ENCODE measurements at places on chromosomes 7 and 10.

DNA sequence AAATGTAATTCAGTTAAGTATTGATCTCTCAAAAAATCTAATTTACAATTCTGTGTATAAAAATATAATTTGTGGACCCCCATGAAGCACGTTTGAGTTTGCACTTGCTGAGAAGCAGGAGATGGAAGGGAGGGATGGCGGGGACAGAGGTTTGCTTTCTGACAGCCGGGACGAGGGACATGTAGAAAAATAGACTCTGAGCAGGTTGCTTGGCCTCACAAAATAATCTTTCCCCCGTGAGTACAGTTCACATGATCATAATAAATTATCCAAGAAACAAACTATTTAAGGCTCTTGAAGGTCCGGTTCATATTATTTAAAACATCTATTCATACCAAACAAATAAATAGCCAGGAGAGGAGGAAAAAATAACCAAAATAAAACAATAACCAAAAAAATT lies 10.0 kb downstream of the SHH start:
- DNase-seq = no peak

DNA sequence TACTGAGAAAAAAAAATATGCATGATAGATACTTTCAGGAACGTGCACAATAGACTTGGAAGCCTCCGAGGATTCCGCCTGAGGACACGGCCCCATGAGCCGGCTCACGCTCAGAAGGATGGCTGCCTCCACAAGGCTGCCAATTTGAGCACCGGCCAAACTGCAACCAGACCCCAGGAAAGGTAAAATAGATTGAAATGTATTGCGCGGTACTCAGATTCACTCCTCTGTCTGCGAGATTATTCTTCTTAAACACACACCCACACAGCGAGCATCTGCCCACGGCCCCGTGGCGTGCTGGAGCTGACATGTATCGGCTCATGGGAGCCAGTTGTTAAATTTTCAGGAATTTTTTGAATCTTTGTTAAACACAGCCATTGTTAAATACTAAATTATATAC lies 653.2 kb upstream of the MKI67 start:
- DNase-seq = no peak

DNA sequence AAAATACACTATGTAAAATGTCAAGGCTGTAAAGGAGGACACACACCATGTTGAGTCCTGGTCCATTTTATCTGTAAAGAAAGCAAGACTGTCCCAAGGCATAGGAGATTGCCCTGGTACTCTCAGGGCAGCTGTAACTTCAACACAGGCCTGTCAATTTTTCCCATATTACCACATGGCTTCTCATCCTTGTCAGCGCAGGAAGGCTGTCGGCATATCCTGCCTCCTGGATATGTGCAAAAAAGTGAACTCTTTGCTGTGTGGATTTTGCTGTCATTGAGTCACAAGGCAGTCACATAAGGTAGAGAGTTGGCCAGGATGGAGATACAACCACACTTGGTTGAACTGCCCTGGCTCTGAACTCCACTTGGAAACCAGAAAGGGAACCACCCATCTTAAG lies 8.7 kb downstream of the DUSP5 start:
- no peak for DNase-seq

GRCh38 chr7:141363748-141364147 lies 187.5 kb upstream of the AGK start:
- DNase-seq = no peak

- DNase-seq = no peak
Measured at GRCh38 chr7:30901856-30902255, 9.8 kb upstream of the AQP1 start.

- no peak for DNase-seq
Measured at GRCh38 chr10:123564631-123565030, 101.5 kb upstream of the GPR26 start.

GRCh38 chr10:124453960-124454610 lies 4.2 kb upstream of the NKX1-2 start:
- DNase-seq = no peak

DNA sequence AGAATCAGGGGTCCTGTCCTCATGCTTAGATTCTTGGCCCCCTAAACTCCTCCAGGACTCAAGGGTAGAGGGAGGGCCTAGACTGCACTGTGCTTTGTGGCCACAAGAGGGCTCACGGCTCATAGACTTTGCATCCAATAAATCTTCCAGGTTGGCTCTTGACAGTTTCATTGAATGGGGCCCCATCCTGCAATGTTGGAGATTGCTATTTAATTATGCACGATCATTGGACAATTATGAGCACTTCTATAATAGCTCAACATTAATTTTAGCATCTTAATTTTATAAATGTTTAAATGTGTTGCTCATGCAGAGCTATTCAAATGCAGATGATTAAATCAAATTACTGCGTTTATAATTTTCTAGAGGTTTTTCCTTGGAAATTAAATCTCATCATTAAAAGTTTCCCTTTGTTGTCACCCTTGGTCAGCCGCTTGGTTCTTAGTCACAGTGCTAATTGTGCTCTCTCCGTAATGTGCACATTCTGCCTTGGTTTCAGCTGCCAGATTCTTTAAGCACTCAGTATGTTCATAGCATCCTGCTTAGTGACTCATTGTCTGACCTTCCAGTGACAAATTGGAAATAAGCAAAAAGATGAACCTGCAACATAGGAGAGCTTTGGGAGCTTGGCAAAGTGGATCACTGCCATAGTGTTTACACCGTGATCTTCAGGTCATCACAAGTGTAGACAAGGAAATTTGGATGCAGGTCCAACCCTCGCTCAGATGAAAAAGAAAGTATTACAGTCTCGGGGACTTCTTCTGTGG lies 33.4 kb upstream of the PLPP4 start:
- no peak for DNase-seq

DNA sequence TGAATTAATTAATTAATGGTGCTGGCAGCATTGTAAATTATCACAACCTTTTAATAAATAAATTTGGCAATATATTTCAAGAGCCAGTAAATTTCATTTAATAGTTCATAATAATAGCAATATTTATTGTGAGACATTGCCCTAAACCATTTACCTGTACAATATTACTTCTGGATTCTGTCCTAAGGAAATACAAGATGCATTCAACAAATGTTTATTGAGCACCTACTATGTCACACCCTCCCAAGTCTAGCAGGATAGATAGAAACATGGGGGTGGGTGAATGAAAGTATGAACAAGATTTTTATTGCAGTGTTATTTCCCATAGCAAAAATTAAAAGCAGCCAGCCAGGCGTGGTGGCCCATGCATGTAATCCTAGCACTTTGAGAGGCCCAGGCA lies 4.4 kb upstream of the HERC4 start:
- no peak for DNase-seq

- no peak for DNase-seq
Measured at GRCh38 chr7:143314127-143314526, 1.8 kb upstream of the CLCN1 start.

DNA sequence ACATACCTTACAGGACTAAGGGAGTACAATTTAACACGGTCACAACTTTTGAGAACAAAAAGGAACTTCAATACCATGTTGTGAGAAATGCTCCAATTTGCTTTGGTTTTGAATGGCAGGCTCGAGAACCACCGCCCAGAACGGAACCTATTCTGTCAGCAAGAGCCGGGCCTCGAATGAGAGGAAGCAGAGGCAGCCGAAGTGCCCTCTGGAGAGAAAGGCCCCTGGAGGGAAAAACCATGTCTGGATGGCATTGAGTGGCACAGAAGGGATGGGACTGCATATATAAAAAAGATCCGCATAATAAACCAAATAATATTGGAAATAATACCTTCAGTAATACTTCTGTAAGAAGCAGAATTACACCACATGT lies 85.6 kb downstream of the CHST15 start:
- DNase-seq = no peak

DNA sequence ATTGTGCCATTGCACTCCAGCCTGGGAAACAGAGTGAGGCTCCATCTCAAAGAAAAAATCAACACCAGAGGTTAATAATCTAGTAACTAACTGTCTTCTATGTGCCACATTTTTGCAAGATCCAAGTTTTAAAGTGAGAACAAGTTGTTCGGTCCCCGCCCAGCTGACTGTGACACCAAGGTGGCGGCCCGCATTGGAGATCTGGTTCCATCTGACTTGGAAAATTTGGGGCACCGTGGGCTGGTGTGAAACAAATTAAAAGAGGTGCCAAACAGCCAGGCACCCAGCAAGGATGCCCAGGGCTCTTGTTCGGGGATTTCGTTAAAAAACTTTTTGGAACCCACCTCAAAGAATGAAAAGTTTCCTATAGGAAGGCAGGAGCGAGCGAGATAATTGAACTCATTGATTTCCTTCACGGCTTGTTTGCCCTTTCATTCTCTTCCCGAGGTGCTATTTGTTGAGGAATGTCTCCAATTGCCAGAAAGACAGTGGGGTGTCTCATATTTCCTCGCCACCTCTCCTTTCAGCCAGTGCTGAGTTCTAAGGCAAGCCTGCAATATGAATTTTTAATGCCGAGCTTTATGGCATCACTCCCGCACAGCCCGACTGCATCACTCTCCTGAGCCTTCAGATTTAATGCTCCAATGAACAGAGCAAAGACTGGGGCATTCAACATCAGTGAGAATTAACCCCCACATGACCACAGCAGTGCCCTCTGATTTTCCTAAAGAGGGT lies 156.9 kb upstream of the SH2B2 start:
- no peak for DNase-seq

GRCh38 chr10:4691776-4692175 lies 134.2 kb upstream of the AKR1E2 start:
- no peak for DNase-seq

DNA sequence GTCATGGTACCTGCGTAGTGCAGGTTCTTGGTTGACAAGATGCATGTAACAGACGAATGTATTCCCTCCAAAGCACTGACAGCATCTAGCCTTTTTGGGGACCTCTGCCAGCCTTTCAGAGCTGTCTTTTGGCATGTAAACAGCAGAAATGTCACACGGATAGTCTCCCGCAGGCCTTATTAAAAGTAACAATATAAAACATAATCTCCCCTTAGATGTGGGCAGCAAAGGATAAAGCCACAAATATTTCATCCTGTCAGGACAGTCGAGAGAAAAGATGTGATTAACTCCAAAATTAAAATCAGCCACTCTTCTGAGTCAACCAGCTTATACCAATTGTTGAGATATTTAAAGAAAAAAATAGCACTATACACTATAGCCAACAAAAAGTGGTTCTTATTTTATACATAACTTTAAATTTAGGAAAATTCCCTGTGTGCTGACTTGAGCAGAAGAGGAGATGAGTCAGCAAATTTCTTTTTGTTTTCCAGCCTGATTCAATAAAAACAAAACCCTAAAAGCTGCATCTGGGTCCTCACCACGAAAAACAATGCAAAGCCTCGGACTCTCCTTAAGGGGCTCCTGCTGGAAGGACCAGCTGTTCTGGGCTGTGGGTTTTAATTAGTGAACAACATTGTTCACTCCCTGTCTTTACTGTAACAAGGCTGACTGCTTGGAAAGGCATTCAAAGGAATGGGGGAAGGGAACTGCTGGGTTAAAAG lies 240.2 kb downstream of the ADAM12 start:
- DNase-seq = no peak

- no peak for DNase-seq
Measured at GRCh38 chr10:68196701-68197100, 35.2 kb downstream of the ATOH7 start.

GRCh38 chr7:27476493-27476892 lies 186.2 kb downstream of the HIBADH start:
- no peak for DNase-seq

DNA sequence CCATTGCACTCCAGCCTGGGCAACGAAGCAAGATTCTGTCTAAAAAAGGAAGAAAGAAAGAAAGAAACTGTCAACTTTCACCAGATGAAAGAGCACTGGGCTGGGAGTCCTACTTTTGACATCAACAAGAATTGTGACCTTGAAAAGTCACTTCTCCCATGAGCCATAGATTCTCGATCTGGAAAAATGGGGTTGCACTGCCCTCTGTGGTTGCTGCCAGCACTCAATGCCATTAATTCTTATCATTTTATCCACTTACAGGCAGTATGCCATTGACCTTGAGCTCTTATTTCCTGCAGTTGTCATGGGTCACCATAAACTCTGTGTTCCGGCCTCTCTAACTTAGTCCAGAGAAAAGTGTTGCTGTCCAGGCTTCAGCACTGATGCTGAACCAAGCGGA lies 137.2 kb downstream of the NOC3L start:
- no peak for DNase-seq

DNA sequence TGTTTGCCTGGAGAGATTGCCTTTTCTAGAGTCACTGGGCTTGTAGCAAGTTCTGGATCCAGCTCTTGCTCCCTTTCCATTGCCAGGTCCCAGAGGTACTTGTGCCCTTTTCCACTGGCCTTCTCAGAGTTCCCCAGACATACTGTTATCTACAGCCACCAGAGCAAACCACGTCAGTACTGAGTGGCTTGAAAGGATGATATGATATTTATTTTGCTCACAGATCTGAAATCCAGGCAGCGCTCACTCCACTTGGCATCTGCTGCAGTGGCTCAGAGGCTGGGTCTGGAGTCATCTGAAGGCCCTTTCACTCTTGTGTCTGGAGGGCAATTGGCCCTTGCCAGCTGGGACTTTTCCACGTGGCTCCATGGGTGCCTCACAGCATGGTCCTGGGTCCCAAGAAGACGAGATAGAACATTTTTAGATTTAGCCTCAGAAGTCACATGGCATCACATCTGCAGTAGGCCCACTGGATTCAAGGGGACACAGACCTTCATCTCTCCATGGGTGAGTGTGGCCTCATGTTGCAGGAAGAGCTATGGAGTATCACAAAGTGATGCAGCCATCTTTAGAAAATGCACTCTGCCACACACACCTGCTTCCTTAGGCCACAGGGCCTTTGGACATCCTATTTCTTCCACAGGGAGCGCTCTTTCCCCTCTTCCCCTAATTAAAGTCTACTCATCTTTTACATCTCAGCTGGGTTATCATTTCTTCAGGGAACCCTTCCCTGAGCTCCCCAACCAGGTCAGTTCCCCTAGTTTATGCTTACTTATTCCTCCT lies 22.9 kb upstream of the TCF7L2 start:
- DNase-seq = no peak

- DNase-seq = no peak
Measured at GRCh38 chr7:100367676-100368613, 5.3 kb upstream of the PILRA start.

GRCh38 chr10:4670737-4671136 lies 155.3 kb upstream of the AKR1E2 start:
- no peak for DNase-seq

GRCh38 chr10:4512671-4513240 lies 313.3 kb upstream of the AKR1E2 start:
- no peak for DNase-seq

GRCh38 chr10:85922356-85923129 lies 444.1 kb downstream of the GRID1 start:
- no peak for DNase-seq

GRCh38 chr10:101466016-101466912 lies 112.3 kb downstream of the BTRC start:
- DNase-seq = peak; percentile 58

GRCh38 chr7:116933465-116933864 lies 19.8 kb upstream of the ST7 start:
- DNase-seq = no peak

Data from NCI-H1417 treated with DMSO at 0.1 percent for 48 hours (cell line).